ENCODE measurements at places on chromosomes 1 and 21. TPM values are rescaled to one million over a fixed set of nuclear protein-coding genes. Genes with fewer than 3 reads are reported as not detected.

- no peak for DNase-seq
- no peaks in the 10 kb centered on the region for H3K36me3 ChIP-seq
- H3K27ac ChIP-seq, result no peak overlapping the region
- H3K27me3 ChIP-seq, result no peaks in the 10 kb centered on the region
- no peaks in the 10 kb centered on the region for H3K4me1 ChIP-seq
Observed at GRCh38 chr1:226414098-226414698, 6.3 kb upstream of the PARP1 start.

GRCh38 chr1:179208681-179209477 lies 20.6 kb downstream of the ABL2 start:
- H3K36me3 ChIP-seq, result no peaks in the 10 kb centered on the region
- no peaks in the 10 kb centered on the region for H3K4me1 ChIP-seq
- no peak overlapping the region for H3K4me3 ChIP-seq
- H3K27me3 ChIP-seq, result no peaks in the 10 kb centered on the region

GRCh38 chr1:29762635-29763034 lies 526.3 kb downstream of the PTPRU start:
- H3K4me3 ChIP-seq, result no peak overlapping the region
- no peak for DNase-seq
- H3K4me1 ChIP-seq, result no peaks in the 10 kb centered on the region
- H3K36me3 ChIP-seq, result no peaks in the 10 kb centered on the region

DNA sequence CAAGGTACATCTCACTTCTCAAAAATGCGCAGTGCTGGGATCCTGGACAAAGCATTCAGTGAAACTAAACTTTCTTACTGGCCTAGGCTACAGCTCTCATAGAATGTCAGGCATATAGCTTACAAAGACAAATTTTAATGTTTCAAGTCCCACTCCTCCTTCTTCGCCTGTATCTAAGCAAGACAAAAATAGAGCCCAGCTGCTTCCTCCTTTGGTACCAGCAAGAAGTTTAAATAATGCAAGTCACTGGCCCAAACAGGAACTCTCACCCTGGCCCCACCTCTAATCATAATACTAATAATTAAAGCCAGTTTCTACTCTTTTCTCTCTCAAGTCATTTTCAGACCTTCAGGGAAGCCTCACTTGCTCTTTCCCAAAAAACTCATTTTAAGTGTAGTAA lies 1267.9 kb downstream of the MRPL39 start:
- no peak overlapping the region for H3K4me3 ChIP-seq
- no peaks in the 10 kb centered on the region for H3K4me1 ChIP-seq
- no peak for DNase-seq
- H3K27me3 ChIP-seq, result no peaks in the 10 kb centered on the region
- H3K36me3 ChIP-seq, result no peaks in the 10 kb centered on the region
- H3K27ac ChIP-seq, result no peak overlapping the region

Gene SHISAL2A
- not detected for total RNA-seq

Gene MINDY1
- total RNA-seq, result 15.4 TPM

Gene FCRL4
- total RNA-seq, result not detected

Gene VSIG8
- total RNA-seq, result not detected

Measured in right lobe of liver (tissue), 6 donors.